ENCODE measurements at places on chromosomes 6 and 20.

DNA sequence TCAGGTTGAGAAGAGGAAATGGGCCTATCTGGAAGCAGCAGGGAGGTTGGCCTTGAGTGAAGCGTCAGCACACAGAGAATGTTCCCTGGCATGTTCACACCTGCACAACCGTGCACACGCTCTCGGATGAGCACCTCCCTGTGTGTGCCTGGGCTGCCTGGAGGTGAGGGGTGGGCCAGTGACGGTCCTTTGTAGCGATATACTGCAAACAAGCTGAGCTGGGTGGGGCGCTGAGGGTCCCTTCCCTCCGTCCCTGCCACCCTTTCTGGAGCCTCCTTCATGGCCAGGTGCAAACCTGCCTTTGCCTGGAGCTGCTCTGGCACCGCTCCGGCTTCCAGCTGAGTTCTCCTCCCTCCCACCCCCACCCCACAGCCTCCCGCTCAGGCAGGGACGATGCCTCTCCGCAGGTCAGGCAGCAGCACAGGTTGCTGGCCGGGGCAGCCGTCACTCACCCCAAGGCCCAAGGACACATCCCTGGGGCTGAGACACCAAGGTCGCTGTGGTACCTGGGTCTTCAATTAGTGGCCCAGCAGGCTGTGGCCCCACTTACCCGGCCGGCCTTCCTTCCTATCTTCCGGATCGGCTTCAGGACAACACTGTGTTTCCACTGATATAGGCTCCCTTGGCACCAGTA is 111.6 kb downstream of the ERMARD start:
- no peak for DNase-seq

DNA sequence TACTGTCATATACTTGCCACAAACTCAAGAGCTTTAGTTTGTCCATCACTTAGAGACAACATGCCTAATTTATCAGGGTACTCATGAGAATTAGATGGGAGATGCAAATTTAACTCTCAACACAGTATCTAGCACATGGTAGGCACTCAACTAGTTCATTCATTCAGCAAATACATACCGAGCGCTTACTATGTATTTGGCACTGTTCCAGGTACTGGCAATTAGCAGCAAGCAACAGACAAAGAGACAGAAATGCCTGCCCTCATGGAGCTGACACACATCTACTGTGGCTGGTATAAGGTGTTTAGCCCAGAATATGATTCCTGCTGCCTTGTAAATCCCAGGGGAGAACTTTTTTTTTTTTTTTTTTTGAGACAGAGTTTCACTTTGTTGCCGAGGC is 4.8 kb downstream of the MICAL1 start:
- no peak for DNase-seq

- no peak for DNase-seq
Measured at GRCh38 chr6:103729658-103730057, 1130.1 kb downstream of the HACE1 start.

DNA sequence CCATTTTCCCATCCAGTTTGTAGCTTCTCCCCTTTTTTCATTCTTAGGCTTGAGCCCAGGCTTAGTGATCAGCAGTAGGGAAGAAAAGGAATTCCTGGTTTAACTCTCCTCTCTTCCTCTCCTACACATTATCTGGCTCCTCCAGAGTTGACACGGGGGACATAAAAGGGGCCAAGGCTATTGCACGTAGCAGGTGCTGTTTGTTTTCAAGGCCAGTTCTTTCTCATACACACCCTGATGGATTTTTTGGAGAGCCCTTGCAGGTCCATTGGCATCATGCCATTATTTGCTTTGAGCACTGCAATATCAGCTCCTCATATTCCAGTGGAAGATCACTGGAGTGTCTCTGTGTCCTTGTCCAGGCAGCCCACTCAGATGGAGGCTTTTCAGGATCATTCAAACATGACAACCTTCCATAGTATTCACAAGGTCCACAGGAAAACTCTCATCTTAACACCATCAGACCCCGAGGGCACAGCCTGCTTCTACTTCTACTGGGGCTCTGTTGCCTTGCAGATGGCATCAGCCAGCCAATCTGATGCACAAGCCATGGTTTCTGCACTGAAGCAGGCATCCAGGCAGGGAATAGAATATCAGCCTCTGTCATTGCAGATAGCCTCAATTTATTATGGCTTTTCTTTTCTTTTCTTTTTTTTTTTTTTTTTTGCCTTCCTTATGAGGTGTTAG is 18.8 kb downstream of the PLCB4 start:
- DNase-seq, result no peak

DNA sequence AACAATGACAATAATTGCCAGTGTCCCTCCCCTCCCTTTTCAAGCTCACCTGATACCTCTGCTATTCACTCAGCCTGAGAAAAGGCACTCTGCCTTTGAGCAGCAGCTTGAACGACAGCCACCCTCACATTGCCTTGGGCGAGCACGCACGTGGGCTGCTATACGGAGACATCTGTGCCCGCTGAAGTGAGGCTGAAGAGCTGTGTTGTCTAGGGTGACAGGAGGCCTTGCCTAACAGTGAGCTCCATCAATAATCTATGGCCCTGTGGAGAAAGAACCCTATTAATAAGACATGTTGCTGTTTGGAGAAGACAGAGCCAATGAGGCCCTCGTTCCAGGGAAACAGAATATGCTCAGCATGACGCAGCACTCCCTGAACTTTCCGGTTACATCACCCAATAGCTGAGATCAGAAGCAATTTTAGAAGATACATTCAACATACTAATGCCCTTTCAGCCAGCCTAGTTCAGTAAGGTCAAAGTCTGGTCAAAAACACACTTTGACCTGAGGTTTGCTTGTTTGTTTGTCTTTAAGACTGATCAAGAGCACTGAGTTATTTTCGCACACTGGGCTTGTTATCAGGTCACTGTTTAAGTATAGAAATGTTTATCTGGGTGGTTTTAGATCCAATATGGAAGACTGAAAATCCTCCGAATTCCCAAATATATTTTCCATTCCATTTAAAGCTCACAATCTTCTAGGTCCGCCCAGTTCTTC is 30.6 kb downstream of the RBM24 start:
- peak; percentile 51 for DNase-seq

DNA sequence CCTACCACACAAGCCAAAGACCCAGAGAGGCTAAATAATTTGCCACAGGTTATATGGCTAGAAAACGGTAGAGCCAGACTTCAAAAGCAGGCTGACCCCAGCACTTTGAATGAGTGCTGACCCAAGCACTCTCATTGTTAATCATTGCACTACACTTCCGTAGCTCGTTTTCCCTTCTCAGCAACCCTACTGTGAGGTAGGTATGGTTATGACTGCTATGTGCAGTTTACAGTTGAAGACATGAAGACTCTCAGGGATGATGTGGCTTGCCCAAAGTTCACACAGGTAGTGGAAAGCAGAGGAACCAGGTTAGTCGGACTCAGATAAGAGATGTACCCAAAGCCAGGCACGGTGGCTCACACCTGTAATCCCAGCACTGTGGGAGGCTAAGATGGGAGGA is 33.5 kb upstream of the RIMS4 start:
- DNase-seq, result no peak

GRCh38 chr6:13404892-13405254 is 76.5 kb upstream of the TBC1D7 start:
- no peak for DNase-seq

- no peak for DNase-seq
Measured at GRCh38 chr6:149977221-149977620, 13.5 kb downstream of the ULBP1 start.

GRCh38 chr6:73372516-73372915 is 2.8 kb upstream of the OOEP start:
- no peak for DNase-seq

- DNase-seq, result peak; percentile 19
Measured at GRCh38 chr6:169959136-169960002, 207.9 kb downstream of the ERMARD start.

DNA sequence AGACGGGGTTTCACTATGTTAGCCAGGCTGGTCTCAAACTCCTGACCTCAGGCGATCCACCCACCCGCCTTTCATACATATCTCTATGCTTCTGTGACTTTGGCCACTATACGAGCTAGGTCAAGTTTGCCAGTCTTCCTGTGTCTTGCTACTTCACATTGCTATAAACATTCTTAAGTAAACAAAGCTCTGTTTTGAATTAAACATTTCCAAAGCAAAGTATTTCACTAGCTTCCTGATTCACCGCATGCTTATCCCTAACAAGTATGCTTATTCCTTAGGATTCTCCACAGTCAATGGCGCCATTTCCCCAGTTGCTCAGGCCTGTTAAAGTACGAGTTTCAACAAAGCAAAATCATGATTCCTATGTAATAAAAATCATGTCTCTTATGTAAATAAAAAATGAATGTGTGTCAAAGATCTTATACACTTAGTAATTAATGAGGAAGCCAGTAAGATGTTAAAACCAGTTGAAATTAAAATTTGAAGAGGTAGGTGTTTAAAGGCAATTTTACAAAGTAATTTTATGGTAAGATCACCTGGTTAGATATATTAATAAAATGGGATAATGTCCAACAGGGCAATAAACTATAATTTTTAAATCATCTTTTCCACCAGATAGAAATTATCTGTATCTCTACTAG is 88.5 kb downstream of the PRKN start:
- peak; percentile 51 for DNase-seq

DNA sequence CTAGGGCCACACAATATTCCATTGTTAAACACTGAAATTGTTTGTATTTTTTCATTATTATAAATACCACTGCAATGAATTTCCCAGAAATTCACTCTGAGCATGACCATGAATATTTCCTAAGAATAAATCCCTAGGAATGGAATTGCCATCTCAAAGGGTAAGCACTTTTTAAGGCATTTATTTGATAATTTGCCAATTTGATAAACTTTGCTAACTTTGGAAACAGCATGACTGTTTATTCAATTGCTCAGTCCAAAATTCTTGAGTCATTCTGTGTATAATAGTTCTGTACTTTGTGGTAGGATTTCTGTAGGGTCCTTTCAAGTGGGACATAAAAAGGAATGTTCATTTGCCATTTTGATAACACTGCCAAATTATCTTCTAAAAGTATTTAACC is 44.2 kb upstream of the TOX2 start:
- DNase-seq, result no peak

- DNase-seq, result no peak
Measured at GRCh38 chr20:2337142-2337541, 41.3 kb downstream of the TGM3 start.

DNA sequence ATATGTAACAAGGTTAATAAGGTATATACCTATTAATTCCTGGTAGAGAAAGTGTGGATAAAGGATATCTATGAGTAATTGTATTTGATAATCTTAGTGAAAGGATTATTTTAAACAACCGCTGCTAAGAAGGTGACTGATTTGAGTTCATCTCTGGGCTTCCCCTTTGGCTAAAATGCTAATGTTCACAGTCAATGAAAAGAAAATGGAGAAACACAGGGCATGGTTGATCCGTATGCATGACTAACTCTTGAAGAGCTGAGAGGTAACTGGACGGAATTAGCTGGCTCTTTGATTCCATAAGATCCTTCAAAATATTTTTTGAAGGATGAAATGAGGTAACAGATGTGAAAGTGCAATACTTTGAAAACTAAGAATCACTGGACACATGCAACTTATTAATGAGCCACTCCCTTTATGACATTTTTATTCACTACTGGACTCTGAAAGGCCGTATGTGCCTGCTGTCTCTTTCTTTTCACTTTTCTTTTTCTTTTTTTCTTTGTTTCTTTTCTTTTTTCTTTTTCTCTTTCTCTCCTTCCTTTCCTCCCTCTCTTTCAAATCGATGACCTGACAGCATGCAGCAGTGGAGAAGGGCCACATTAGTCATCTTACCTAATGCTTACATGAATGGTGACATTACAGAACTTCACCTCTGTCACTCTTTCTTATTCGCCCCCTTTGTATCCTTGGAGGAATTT is 464.6 kb downstream of the CDKAL1 start:
- no peak for DNase-seq

DNA sequence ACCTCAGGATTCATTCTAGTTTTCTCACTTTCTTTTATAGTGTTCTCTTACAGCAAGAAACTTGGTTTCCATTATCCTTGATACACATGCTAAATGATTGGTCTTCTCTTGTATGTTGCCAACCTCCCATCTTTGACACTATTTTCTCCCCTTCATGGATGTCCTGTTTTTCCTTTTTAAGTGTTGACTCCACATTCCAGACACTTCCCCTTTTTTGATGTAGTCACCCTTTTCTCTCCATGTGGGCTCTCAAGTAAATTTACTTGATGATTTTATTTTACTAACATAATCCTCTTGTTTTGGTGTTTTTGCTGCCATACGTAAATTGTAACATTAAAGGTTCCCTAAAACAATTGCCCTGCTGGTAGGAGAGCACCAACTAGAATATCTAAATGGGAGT is 148.1 kb downstream of the ZFAND3 start:
- DNase-seq, result no peak

GRCh38 chr6:87656857-87657256 is 45.2 kb downstream of the AKIRIN2 start:
- no peak for DNase-seq

GRCh38 chr6:43173591-43174262 is 2.7 kb downstream of the SRF start:
- no peak for DNase-seq
